ENCODE measurements at places on chromosomes 6 and 20.

DNA sequence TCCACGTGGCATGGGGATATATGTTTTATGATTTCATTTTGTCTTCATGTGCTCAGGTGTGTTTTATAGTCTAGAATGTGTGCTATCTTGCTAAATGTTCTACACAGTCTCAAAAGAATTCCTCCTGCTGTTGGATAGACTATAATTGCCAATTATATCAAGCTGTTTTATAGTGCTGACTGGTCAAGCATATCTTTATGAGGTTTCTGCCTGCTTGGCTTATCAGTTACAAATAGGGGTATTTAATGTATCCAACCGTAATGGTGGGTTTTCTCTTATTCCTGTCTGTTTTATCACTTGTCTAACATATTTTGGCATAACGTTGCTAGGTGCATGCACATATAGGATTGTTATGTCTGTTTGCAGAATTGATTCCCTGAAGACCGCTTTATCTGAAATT, 201.3 kb downstream of the EYS start:
- DNase-seq, result peak; percentile 48

DNA sequence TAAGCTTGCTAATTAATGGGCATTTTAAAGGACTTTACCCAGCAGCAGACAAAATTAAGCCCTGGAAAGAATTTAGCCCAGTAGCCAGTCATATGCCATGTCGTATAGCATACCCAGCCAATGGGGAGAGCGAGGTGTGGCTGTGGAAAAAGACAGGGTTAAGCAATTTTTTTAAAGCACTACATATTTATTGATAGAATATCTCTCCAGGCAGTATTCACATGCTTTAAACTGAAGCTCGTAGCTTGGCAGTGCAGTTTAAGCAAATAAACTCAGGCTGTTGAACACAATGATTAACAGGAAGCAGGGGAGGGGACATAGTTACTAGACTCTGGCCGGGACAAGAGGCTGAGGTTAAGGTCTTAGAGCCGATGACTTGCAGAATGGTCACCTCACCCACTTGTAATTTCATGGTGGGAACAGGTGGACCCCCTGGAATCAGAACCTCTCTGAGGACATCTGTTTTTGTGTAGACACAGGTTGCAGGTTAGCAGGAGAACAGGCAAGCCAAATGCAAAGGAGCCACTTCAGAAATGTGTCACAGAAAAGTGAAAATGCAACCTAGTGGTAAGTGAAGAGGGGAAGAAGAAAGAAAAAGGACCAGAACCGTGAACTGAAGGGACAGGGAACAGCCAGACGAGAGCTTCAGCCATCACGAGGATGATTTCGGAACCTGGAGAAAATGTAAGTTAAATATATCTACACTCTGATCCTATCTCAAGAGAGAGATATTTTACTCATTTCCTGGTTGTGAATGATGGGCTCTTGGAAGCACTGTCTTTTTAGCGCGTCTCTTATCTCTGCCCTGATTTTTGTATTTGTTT, 7.2 kb downstream of the GCNT2 start:
- no peak for DNase-seq

GRCh38 chr6:30122515-30122914, 9.6 kb upstream of the TRIM31 start:
- DNase-seq, result no peak

GRCh38 chr6:127115746-127116145, 2.7 kb upstream of the RSPO3 start:
- DNase-seq, result no peak

- no peak for DNase-seq
These were observed 15.0 kb upstream of the TBC1D22B start for GRCh38 chr6:37242429-37243052.

DNA sequence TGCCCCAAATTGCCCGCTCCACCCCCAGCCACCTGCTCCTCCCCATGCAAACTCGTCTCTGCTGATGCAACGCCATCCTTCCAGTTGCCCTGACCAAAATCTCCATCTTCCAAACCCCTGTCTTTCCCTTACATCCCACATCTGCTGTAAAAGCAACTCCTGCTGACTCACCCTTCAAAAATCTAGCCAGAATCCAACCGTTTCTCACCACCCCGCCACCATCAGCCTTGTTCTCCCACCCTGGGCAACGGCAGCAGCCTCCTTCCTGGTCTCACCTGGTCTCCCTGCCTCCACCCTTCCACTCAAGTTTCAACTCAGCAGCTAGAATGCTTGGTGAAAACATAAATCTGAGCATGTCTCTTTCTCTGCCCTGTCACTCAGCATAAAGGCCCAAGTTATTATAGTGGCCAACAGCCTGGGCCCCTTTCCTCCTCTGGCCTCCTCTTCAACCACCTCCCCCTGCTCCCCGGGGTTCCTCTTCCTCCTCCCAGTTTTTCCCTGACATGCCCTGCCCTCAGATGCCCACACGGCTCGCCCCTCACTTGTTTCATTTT, 7.2 kb upstream of the SYNJ2 start:
- no peak for DNase-seq

DNA sequence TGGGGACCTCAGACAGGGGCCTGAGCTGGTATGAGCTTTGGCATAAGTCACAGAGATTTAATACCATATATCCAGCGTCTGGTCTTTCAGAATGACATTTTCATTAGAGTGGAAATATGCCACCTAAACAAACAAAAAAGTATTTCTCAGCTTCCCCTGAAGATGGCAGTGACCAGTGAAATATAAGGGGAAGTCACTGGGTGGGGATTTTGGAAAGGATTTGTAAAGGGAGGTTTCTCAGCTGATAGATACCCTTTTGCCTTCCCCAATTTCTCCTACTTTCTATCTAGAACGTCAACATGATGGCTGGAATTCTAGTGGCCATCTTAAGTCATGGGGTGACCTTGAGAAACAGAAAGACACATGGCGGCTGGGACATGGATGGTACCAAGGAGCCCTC, 137.7 kb upstream of the LRFN2 start:
- no peak for DNase-seq

- DNase-seq, result no peak
These were observed 105.0 kb downstream of the FIG4 start for GRCh38 chr6:109795994-109796555.

DNA sequence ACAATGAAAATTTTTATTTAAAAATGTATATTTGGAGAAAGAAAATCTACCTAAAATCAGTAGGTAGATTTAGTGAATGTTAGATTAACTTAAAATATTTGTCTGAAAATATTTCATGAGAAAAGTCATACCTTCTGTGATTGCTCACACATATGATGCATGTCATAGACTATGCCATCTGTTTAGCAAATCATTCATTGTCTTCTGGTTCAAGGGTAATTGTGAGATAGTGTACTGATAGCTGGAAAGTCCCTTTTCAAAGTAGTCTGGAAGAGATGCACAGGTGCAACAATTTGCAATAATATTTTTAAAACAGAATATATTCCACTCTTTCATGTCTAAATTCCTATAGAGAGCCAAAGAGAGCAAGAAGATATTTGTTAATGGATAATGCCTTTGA, 21.0 kb upstream of the RNF217 start:
- no peak for DNase-seq

GRCh38 chr6:55979526-55979925, 104.1 kb upstream of the BMP5 start:
- DNase-seq, result no peak

DNA sequence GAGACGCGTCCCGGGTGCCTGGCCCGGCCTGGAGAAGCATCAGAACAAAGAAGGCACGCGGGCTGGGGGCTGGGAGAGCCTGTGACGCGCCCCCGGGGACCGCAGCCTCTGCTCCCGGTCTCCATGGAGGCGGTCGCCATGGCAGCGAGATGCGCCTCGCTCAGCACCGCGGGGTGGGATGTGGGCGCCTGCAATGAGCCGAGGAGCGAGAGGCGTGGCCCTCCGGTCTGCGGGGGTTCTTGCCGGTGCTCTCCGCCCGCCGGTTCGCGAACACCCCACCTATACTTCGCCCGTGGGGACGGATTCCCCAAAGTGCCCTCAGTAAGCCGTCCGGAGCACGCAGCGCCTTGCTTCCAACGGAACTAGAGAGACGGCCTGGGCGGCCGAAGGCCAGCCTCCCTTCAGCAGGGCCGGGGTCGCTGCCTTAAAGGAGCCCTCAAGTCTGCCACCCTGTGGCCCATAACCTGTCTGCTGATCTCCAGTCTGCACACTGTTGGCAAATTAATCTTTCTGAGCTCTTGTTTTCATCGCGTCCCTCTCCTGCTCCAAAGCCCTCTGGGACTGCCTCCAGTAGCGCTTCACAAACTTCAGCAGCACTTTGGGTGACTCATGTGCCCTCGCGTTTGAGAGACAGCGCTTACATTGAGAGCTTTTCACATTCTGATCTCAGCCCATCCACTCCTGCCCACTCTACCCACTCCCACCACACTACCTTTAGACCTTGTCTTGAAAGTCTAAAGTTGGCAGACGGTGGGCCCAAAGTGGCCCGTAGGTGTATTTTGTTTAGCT, 983 bp upstream of the ADISSP start:
- peak; percentile 83 for DNase-seq

GRCh38 chr6:168703990-168704389, 263.0 kb downstream of the SMOC2 start:
- DNase-seq, result no peak

DNA sequence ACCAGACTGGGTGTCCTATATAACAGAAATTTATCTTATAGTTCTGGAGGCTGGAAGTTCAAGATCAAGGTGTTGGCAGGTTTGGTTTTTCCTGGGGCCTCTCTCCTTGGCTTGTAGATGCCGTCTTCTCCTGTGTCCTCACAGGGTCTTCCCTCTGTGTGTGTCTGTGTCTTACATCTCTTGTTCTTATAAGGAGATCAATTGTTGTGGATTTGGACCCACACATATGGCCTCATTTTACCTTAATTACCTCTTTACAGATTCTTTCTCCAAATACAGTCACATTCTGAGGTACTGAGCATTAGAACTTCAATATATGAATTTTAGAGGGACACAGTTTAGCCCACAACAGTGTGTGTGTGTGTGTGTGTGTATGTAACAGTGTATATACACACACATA, 74.5 kb downstream of the EDN1 start:
- DNase-seq, result no peak

DNA sequence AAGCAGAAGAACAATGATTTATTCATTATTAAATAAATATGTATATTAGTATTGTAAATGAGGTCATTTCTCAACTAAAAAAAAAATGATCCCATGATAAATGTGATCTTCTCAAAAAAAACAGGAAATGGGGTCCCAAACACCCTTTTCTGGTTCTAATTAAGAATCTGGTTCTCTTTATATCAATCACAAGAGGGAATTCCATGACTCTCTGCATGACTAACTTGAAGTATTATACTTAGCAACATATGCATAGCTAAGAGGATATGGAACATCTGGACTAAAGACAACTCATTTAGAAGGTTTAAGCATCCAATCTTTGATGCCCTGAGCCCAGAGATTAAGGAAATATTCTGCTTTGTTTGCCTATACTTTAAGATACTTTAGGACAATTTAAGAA, 89.7 kb upstream of the EMILIN3 start:
- DNase-seq, result no peak

DNA sequence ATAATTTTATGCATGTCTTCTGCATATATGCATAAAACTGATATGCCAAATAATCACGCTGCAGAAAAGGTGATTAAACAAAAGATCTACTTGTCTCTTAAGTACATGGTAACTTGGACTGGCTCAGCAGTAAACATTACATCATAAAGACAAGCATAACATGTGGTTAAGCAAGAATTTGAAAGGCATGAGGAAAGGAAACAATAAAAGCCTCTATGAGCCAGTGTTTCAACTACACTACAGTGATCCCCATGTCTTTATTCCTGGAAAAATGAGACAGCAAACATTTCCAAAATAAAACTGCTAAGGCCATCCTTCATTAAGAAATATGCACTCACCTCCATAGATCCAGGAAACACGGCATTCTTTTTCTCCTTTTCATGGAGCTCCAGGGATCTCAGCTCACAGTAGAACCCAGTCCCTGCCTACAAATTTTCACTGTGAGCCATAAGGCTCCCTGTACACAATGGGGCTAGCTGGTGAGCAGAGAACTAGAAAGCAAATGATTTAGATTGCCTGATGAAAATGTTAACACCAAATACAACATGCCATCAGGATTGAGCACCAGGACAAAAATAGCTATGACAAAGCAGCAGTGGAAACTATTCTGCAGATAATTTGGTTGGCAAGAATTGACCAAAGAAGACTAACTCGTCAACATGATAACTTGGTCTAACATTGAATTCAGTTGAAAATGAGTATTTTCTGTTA, 156.1 kb downstream of the COL21A1 start:
- DNase-seq, result no peak

- no peak for DNase-seq
These were observed 174.9 kb upstream of the SCGN start for GRCh38 chr6:25477006-25477590.

DNA sequence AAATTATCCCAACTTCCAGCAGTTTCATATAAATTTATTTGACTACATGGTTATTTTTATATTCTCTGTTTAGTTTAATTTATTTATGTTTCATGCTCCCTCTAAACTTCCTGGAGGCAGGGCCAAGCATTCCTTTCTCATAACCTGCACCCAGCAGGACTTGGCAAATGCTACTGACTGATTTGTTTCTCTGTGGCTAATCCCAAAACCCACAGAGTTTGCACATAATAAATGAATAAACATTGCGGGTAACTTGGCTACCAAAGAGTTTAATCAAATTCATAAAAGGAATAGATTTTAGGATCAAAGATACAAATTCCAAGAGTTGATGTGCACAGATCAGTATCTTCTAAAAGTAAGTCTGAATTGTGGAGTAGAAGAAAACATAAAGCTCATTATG, 239.5 kb downstream of the SLC35F1 start:
- DNase-seq, result no peak

- no peak for DNase-seq
These were observed 208.5 kb upstream of the CITED2 start for GRCh38 chr6:139582956-139583355.

DNA sequence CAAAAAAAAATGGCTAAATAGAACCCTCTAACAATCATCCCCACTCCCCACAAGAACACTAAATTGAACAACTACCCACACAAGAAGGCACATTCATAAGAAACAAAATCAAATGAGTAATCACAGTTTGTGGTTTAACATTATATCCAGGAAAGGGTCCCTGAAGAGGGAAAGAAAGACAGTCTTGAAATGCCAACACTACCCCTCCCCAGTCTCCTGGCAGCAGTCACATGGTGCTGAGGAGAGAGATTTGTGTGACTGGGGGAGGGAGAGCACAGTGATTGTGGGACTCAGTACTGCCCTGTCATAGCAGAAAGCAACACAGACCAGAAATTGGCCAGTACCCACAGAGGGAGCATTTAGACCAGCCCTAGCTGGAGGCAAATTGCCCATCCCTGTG, 443.7 kb upstream of the BTBD3 start:
- no peak for DNase-seq
